Psoas muscle (tissue), 8 donors: ENCODE measurements at places on chromosomes 13 and 19. TPM values are rescaled to one million over a fixed set of nuclear protein-coding genes. Genes with fewer than 3 reads are reported as not detected.
A peak's percentile ranks its signal among the peaks of the same experiment; 100 is the strongest.

DNA sequence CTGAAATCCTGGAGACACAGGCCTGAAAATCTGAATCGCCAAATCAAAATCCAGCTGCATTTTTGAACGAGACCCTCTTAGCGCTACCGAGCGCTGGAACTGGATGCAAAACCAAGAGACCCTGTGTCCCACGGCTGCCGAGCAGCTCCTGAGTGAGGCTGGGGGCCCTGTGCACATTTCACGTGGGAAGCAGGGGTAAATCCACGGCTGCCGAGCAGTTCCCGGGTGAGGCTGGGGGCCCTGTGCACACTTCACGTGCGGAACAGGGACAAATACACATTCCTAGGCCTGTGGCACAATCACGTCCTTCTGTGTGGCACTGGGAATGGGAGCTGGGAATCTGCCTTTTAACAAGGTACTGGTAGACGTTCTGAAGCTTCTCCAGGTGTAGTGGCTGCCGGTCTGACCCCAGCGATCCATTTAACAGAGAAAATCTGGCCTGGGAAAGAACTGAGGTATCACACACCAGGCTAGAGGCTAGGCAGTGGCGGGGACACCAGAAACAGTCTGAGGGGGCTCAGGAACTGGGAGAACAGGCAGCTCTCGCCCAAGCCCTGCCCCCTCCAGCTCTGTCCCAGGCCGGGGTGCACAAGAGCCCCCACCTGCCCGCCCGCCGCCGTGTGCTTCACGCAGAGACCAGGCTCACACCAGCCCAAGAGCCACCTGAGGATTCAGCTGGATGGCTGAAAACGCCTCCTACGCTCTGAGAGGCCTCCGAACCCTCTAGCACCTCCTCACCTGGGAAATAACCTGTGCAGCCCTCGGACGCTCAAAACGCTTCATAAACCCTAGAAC lies 11.0 kb upstream of the C2CD4C start:
- peak; percentile 34 for DNase-seq

GRCh38 chr13:21243045-21243897 lies 66.8 kb downstream of the MRPL57 start:
- DNase-seq = no peak

DNA sequence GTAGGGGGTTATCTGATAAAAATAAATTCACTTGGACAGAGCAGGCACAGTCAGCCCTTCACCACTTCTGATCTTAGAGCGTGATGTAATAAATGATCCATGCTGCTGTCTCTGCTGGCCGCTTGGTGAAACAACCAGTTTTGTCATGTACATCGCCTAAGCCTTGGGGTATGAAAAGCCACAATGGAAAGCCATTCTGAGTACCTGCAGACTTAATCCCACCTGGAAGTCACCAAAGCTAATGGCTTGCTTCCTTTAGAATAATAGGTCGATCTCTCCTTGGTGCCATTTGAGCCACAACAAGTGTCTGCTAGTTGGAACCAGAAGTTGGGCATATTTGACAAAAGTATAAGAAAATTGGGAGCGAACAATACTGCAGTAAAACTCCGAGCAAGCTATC lies 1649.7 kb upstream of the SPRY2 start:
- no peak for DNase-seq

DNA sequence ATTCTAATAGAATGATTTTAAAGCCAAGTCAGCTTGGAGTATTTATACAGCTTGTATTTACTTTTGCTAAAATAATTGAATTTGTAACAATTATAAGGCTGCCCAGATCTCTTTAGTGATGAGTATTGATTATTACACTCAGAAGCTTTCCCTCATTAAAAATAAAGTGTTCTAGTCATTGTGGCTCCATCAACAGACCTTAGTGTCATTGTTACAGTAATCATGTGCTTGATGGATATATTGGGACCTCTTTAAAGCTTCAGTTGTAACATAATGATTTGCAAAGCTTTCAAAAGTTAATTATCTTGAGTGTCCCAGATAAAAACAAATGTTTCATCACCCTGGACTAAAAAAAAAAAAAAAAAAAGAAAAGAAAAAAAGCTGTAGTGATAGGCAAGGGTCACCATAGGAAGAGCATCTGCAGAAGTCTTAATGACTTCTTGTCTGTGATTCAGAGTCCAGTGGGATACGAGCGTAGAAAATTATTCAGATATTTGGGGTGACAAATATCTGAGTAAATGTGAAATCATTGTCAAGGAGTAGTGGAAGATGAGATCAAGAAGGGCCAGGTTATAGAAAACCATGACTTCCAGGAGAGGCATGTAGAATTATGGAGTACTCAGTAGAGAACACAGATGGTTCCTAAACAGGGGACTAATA lies 369.6 kb downstream of the DCT start:
- DNase-seq = no peak

GRCh38 chr13:44052780-44053184 lies 173.1 kb downstream of the LACC1 start:
- DNase-seq = no peak

GRCh38 chr19:44050740-44051649 lies 841 bp upstream of the ZNF223 start:
- DNase-seq = no peak

DNA sequence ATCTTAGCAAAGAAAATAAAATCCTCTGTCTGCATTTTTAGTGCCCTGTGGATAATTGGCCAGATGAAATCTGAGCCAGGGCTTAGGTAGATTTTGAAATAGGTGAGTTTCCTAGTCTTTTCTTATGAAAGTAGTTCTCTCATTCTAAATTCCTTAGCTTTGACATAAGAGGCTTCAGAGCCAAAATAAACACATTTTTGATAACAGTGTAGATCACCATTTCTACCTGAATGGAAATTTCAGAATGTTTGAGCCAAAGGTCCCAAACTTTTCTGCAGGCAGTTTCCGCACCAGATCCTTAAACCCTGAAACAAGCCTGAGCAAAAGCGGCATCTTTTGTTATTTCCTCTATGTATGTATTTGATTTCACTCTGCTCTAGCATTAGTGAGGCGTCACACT lies 551.2 kb downstream of the EFNB2 start:
- DNase-seq = no peak

GRCh38 chr19:55503502-55504251 lies 15.4 kb downstream of the SSC5D start:
- peak; percentile 93 for DNase-seq

DNA sequence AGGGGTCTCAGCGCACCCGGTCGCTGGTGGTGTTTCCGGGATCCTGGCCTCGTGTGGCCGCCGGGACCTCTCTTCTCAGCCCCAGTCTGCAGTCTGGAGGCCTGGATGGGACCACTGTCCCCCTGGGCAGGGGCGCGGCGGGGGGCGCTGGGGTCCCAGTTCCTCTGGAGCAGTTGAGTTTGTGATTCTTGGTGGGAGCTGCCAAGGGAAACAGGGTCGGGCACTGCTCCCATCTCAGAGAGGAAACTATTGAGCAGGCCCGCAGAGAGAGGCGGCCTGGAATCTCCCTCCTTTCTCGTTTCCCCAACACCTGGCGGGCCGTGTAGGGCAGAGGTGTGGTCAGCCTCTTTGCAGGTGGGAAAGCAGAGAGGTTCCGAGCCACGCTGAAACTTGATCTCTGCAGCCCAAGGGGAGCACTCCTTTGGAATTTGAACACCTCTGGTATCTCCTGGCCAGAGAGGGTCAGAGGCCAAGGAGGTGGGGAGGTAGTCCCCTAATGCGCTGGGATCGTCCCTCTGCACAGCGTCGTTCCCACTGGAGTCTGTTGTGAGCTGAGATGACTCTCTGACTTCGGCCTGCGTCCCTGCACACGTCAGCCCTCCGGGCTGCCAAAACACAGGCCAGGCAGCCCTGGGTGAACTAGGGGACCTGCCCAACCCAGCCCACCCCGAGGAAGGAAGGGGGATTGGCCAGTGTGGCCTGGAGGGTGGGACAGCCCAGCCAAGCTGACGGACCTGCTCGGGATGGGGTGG lies 741 bp downstream of the PLEKHF1 start:
- DNase-seq = peak; percentile 79

DNA sequence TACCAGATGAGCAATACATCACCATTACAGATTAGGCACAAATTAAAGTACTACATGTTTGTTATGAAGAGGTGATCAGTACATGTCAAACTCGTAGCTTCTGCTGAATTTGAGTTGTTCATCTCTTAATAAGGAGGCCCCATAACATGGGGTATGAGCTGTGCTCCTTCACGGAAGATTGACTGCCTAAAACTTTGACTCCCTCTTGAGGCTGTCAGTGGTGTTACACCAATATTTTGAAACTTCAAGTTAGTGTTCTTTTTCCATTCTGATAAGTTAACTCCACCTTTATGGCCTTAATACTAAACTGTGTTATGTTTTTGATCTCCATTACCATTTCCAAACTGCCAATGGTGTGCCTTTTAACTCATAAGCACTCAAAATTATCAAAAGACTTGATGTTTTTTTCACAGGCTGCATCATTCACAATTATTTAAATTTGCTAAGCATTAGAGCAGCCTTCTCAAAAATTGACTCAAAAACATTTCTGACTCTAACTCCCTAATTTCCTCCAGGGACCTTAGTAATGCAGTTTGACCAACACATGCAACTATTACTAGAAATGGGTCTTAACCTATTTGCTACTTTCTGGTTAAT lies 1591.5 kb downstream of the PCDH9 start:
- DNase-seq = no peak

GRCh38 chr19:48685583-48685982 lies 10.2 kb upstream of the FUT2 start:
- DNase-seq = no peak

- no peak for DNase-seq
Observed at GRCh38 chr13:34941436-34941834, 635 bp upstream of the NBEA start.

DNA sequence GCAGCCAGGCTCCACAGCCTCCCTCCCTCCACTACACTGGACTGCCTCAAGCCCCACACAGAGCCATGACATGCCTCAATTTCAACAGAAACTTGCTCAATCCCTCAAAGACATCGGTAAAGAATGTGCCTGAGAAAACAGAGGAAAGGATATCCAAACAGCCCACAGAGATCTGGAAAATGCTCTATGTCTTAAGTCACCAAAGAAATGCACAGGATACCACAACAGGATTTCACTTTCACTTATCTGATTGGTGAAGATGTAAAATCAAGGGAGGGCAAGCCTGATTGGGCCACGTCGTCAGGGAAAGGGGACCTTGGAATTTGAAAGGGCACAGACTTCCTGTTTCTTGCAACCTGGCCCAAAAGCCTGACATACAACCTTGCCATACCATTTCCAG lies 14.2 kb downstream of the CACNA1A start:
- no peak for DNase-seq

- no peak for DNase-seq
Observed at GRCh38 chr13:79678100-79678499, 197.1 kb downstream of the NDFIP2 start.

DNA sequence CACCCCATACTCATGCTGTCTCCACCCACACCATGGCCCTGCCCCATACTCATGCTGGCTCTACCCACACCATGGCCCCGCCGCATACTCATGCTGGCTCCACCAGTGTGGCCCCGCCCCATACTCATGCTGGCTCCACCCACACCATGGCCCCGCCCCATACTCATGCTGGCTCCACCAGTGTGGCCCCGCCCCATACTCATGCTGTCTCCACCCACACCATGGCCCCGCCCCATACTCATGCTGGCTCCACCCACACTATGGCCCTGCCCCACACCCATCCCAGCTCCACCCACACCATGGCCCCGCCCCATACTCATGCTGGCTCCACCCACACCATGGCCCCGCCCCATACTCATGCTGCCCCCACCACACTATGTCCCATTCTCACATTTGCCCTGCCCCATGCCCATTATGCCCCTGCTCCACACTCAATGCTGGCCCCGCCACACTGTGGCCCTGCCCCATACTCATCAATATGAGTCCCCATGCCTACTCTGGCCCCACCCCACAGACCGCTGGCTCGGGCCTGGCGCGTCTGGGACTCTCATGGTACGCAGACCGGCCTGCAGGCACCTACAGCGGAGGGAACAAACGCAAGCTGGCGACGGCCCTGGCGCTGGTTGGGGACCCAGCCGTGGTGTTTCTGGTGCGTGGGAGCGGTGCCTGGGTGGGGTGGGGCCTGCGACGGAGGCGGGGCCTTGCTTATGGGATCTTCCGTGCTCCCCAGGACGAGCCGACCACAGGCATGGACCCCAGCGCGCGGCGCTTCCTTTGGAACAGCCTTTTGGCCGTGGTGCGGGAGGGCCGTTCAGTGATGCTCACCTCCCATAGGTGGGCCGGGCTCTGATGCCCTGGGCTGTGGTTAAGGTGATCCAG lies 3.7 kb upstream of the ARHGAP45 start:
- peak; percentile 23 for DNase-seq

GRCh38 chr13:39675904-39676303 lies 20.4 kb downstream of the COG6 start:
- DNase-seq = no peak

Gene SLC25A23
- 49.4 TPM for polyA plus RNA-seq

Gene EPSTI1
- 0.89 TPM for polyA plus RNA-seq

Gene LILRB2
- polyA plus RNA-seq = 0.41 TPM

Gene FFAR1
- not detected for polyA plus RNA-seq

Gene LAIR1
- 0.95 TPM for polyA plus RNA-seq

Gene COL5A3
- polyA plus RNA-seq = 8.9 TPM

Gene ARL11
- polyA plus RNA-seq = 0.10 TPM

Gene CASP14
- polyA plus RNA-seq = not detected

Gene CYP2B6
- polyA plus RNA-seq = not detected

Gene KLC3
- polyA plus RNA-seq = not detected

Gene LENG1
- 12.1 TPM for polyA plus RNA-seq

Gene KCNN4
- polyA plus RNA-seq = 0.09 TPM
